ENCODE measurements at places on chromosomes 2 and 18. TPM values are rescaled to one million over a fixed set of nuclear protein-coding genes. Genes with fewer than 3 reads are reported as not detected.

Gene SKA1
- not detected for polyA plus RNA-seq

Gene MYO5B
- 80.7 TPM for polyA plus RNA-seq

Gene RIT2
- polyA plus RNA-seq: not detected

Gene VIL1
- 111 TPM for polyA plus RNA-seq
